ENCODE measurements at places on chromosomes 12 and 14.
A peak's percentile ranks its signal among the peaks of the same experiment; 100 is the strongest.

DNA sequence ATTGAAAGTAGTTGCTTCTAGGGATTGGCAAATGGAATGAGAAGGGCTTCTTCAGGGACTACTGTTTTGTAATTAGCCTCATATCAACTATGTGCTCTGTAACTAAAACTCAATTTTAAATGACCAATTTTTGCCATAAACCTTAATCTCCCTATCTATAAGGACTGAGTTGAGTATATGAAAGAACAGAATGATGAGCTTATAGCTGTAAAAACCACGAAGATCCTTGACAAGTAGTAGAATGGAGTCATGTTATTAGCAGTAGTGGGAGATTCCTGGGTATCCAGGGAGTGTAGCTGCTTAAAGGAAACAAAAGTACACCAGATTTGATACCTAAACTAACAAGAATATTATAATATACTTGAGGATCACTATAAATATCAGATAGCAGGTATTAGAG lies 28.0 kb downstream of the LGALS3 start:
- DNase-seq = no peak

DNA sequence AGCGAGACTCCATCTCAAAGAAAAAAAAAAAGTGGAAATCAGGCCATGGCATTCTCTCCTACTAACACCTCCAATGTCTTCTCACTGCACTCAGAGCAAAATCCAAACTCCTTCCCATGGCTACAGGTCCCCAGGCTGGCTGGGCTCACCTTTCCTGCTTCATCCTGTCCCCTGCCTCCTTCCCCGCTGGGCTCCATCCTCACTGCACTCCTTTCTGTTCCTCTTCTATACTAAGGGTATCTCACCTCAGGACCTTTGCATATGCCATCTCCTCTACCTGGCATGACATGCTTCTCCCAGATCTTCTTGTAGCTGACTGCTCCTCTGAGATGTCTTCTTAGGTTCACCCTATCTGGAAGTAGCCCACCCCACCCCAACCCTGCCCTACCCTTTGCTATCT lies 111.1 kb downstream of the DPF3 start:
- DNase-seq = no peak

DNA sequence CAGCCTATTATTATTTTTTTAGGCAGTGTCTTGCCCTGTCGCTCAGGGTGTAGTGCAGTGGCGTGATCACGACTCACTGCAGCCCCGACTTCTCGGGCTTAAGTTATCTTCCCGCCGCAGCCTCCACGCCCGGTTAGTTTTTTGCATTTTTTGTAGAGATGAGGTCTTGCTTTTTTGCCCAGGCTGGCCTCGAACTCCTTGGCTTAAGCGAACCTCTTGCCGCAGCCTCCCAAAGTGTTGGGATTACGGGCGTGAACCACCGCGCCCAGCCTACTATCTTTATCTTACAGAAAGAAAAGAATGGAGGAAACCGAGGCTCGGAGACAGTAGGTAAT lies 507 bp upstream of the PTPN11 start:
- DNase-seq = no peak

GRCh38 chr12:69575346-69575745 lies 9.9 kb upstream of the CCT2 start:
- DNase-seq = no peak

DNA sequence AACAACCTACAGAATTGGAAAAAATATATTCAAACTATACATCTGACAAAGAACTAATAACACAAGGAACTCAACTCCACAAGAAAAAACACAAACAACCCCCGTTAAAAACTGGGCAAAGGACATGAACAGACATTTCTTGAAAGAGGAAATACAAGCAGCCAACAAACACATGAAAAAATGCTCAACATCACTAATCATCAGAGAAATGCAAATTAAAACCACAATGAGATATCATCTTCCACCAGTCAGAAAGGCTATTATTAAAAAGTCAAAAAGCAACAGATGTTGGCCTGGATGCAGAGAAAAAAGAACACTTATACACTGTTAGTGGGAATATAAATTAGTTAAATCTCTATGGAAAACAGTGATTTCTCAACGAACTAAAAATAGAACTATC lies 82.6 kb upstream of the CCDC91 start:
- DNase-seq = no peak

- DNase-seq = no peak
These were observed 200.3 kb upstream of the CAND1 start for GRCh38 chr12:67068761-67069450.

GRCh38 chr12:130245251-130245650 lies 83.0 kb downstream of the FZD10 start:
- DNase-seq = no peak

GRCh38 chr12:8681129-8681884 lies 16.5 kb upstream of the RIMKLB start:
- DNase-seq = no peak

DNA sequence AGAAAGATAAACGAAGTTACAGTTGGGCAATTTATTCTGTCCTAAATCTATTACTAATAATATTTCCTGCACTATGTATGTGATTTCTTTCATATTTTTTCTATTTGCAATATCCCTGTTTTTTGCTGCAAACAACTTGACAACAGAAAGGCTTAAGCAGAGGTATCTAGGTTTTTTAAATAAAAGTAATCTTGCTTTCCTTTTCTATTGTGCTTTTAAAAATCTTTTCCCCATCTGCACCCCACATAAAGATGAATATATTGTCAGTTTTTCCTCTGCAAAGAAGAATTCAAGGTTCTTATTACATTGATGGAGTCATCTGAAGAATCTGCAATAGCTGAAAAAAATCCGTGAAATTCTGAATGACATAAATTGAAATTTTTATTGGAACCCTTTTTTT lies 502 bp upstream of the RALGAPA1 start:
- no peak for DNase-seq

DNA sequence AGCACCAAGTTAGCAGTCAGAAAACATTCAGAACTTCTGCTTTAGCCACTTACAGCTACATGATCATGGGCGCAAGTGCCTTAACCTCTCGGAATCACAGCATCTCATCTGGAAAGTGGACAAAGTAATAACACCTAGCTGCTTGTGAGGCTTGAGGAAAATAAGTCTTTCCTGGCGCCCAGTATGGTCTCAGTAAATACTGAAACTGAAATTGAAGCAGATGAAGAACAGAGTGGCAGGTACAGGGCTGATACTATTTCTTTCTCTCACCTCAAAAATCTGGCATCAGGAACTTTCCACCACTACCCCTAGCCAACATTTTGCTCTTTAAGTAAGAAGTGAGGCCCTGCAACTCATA lies 129.7 kb upstream of the FUT8 start:
- no peak for DNase-seq

GRCh38 chr12:64733857-64734256 lies 25.3 kb downstream of the GNS start:
- DNase-seq = no peak

GRCh38 chr12:86349196-86349595 lies 93.0 kb upstream of the MGAT4C start:
- DNase-seq = no peak

DNA sequence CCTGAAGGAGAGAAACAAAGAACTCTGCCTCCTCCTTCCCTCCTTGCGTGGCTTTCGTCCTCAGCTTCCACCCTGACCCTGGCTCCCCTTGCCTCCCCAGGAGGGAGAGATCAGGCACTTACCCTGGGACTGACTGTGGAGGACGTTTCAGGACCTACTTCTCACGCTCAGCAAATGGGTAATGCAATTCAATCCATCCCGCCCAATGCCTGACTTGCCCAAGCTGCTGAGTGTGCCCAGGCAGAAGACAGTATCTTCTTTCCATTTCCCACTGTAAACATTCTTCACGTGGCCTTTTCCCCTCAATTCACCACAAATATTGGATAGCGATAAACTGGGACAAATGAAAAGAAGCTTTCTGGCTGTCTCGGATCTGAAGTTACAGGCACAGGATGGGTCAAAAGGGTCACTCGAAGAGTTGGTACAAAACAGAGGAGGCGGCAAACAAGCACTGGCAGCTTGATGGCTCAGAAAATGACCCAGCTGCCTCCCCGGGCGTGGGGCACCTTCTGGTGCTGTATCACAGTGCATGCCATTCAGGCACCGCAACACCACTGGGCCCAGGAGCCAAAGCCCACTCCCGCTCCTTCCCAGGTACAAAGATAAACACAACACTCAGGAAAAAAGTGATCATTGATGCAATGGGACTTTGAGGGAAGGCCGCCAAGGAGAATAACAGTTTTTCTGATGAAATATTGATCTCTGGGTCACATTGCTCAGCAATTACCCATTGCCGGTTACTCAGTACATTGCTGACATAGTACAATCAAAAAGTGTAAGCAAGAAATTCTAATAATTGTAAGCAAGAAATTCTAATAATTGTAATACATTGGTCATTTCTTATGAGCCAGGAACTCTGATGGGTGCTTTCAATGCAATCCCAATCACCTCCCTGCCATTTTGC lies 65.8 kb downstream of the TRIM9 start:
- no peak for DNase-seq

DNA sequence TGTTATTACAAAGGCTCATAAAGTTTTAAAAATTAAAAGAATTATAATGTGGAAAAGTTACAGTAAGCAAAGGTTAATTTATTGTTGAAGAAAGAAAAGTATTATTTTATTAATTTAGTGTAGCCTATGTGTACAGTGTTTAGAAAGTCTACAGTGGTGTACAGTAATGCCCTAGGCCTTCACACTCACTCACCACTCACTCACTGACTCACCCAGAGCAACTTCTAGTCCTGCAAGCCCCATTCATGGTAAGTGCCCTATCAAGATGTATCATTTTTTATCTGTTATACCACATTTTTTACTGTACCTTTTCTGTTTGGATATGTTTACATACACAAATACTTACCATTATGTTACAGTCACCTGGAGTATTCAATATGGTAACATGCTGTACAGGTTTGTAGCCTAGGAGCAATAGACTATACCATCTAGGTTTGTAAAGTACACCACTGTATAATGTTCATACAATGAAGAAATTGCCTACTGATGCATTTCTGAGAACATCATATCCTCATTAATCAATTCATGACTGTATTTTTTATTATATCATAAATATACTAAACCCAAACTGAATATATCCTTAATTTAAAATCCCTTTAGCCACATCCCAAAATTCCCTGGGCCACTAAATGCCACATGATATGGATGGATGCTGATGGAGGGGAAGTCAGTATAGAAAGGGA lies 43.6 kb upstream of the NID2 start:
- no peak for DNase-seq

DNA sequence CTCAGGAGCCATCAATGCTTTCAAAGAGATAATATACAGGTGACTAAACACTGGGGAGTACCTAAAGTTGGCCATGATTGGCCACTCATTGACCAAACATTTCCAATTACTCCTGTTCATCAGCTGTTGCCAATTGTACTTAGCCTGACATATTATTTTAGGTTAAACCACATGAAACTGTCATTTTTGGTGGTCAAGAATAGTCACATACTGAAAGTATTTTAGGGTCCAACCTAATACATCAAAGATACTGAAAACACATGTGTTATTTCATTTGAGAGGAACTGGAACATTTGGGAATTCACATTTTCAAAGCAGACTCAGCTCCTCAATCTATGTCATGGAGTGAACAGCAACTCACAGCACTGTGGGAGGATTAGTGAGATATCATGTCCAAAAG lies 63.9 kb upstream of the KCNA5 start:
- no peak for DNase-seq

- DNase-seq = no peak
These were observed 38.0 kb downstream of the DICER1 start for GRCh38 chr14:95119336-95119735.

DNA sequence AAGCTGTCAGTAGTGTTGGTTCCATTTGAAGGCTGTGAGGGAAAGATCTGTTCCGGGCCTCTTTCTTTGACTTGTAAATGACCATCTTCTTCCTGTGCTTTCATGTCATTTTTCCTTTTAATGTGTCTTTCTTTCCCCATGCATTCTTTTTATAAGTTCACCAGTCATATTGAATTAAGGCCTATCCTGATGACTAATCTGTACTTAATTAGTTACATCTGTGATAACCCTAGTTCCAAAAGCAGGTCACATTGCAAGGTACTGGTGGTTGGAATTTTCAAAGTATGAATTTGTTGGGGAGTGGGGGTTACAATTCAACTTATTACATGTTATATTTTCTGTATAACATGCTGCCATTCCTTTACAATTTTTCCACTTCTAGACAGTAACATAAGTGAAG lies 1642.1 kb upstream of the FLRT2 start:
- DNase-seq = no peak

DNA sequence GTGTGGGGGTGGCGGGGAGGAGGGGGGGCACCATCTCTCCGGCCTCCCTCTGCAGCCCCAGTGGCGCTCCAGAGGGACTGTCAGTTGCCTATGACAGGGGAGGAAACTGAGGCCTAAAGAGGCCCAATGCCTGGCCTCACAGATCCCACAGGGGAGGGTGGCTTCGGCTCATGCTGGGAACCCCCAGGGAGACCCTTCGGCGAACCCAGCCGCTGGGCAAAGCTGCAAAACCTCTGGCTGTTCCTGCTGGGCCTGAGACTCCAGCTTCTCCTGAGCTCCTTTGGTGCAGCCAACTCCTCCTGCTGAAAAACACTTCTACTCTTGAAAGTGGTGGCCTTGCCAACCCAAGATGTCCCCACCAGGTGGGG lies 170.1 kb upstream of the RTL1 start:
- no peak for DNase-seq

- no peak for DNase-seq
These were observed 437.3 kb downstream of the TMEM132D start for GRCh38 chr12:129466499-129466898.

- peak; percentile 21 for DNase-seq
These were observed 161.3 kb upstream of the IFNG-AS1 start for GRCh38 chr12:67827820-67828383.

DNA sequence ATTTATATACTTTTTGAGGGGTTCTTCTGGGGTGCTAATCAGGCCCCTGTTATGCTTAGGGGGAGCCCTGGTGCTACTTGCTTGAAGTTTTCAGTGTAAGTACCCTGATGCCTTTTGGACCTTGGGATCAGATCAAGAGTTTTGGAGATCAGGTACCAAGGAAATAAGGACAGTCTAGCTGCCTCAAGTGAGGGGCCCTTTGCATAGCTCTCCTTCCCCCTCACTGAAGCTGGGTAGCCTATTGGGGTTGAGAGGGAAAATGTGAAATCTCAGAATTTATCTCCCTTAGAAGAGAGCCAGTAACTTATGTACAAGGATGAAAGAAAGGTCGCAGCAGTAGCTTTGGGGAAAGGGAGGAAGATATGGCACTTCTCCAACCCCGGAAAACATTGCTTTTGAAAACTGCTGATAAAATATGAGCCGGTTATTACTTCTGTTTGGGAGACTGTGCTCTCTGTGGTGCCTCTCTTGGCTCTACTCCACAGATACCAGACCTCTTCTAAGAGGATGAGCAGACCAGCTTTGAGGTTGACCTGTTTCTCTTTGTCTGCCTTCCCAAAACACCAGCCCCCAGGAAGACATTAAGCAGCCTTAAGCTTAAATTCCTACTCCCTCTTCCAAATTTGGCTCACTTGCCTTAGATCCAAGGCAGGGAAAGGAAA lies 8.8 kb upstream of the AMHR2 start:
- no peak for DNase-seq
